Cardiac atrium fibroblast (primary cell): ENCODE measurements at places on chromosomes 7 and 10. TPM values are rescaled to one million over a fixed set of nuclear protein-coding genes. Genes with fewer than 3 reads are reported as not detected.

The SLIT1 gene
- total RNA-seq, result not detected in 2 replicates

The ZNF804B gene
- total RNA-seq, result not detected in 2 replicates

The CRPPA gene
- 1.1 and 2.3 TPM in 2 replicates for total RNA-seq

The TSPAN14 gene
- total RNA-seq, result 15.1 and 22.7 TPM in 2 replicates

The MOGAT3 gene
- total RNA-seq, result not detected in 2 replicates

The LIPK gene
- total RNA-seq, result not detected in 2 replicates

The RELN gene
- under 0.01 and 0.18 TPM in 2 replicates for total RNA-seq

The SH2D4B gene
- total RNA-seq, result not detected in 2 replicates

The TMEM270 gene
- not detected in 2 replicates for total RNA-seq

The SUFU gene
- total RNA-seq, result 7.4 and 11.2 TPM in 2 replicates

The PSTK gene
- total RNA-seq, result 0.36 and 4.9 TPM in 2 replicates

The HECTD2 gene
- 3.8 and 5.2 TPM in 2 replicates for total RNA-seq

The ANKRD22 gene
- 1.3 and 3.1 TPM in 2 replicates for total RNA-seq

The CDC14C gene
- total RNA-seq, result not detected in 2 replicates

The SSC4D gene
- 0.16 and 0.18 TPM in 2 replicates for total RNA-seq

The TWIST1 gene
- total RNA-seq, result 13.5 and 18.0 TPM in 2 replicates

The ZNF277 gene
- total RNA-seq, result 14.7 and 26.5 TPM in 2 replicates

The GRID2IP gene
- not detected in 2 replicates for total RNA-seq

The SEMA3E gene
- total RNA-seq, result not detected in 2 replicates

The ZNF248 gene
- total RNA-seq, result 3.8 and 4.2 TPM in 2 replicates

The ANXA8 gene
- total RNA-seq, result 0.16 and 0.54 TPM in 2 replicates

The SUN3 gene
- total RNA-seq, result not detected in 2 replicates

The LRRC18 gene
- not detected in 2 replicates for total RNA-seq

The PNLIPRP2 gene
- total RNA-seq, result not detected in 2 replicates

The RTKN2 gene
- total RNA-seq, result 0.16 and 0.18 TPM in 2 replicates

The FFAR4 gene
- not detected in 2 replicates for total RNA-seq

The C10orf67 gene
- total RNA-seq, result not detected in 2 replicates

The TRDMT1 gene
- 3.1 and 3.6 TPM in 2 replicates for total RNA-seq

The ASAH2 gene
- under 0.01 and 7.3 TPM in 2 replicates for total RNA-seq

The CCDC3 gene
- total RNA-seq, result 11.2 and 12.2 TPM in 2 replicates

The SFXN4 gene
- total RNA-seq, result 14.6 and 70.4 TPM in 2 replicates

The DENND2A gene
- total RNA-seq, result 2.9 and 13.7 TPM in 2 replicates

The KCNIP2 gene
- 0.54 and 0.97 TPM in 2 replicates for total RNA-seq

The PTPN20 gene
- total RNA-seq, result not detected in 2 replicates
